ENCODE measurements at places on chromosomes 1 and 21.

GRCh38 chr1:150185481-150185880, 35.8 kb downstream of the PLEKHO1 start:
- no peak for DNase-seq

DNA sequence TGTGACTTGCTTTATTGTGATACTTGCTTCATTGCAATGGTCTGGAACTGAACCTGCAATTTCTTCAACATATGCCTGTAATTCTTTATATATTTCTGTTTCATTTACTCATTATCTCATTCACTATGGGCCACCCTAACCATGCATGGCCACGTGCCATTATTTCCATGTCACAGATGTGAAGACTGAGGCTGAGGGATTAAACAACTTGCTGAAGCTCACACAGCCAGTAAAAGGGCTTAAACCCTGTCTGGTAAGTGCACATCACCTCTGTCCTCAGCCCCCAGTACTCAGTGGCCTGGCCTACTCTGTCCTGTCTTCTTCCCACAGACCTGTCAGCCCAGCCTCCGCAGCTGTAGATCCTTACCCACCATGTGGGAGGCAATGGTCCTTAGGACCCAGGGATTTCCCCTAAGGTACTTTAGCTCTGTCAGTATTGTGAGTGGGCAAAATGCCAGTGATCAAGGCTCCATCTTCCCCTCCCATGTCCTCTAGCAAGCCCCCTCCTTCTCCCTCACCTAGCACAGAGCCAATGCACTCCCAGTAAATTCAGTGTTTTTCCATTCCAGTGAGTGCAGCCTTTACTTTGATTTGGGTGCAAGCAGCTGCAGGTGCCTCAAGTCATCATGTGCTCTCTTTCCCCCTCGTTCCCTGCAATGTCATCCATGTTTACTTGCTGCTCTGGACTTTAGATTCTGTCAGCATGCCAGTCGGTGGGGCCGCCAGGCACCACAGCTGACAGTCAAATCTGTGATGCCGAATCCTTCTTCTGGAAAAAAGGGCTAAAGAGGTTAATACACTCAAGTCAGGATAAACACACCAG, 228.2 kb upstream of the PROX1 start:
- no peak for DNase-seq

DNA sequence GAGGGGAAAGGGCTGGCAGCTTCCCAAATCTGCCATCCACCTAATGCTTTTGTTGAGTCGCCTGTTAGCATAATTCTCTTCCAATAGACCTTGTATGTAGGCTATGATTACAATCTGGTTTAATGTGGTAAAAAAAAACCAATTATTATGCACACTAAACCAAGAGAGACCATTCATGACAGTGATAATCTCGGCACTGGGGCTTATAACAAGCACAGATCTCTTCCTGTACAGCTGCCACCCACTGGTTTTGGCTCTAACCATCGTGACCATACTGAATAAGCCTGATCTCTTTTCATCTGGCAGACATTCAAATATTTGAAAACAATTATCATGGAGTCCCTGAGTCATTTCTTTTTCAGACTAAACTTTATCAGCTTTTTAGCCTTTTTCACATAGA, 12.0 kb upstream of the SYT14 start:
- DNase-seq, result peak; percentile 41

DNA sequence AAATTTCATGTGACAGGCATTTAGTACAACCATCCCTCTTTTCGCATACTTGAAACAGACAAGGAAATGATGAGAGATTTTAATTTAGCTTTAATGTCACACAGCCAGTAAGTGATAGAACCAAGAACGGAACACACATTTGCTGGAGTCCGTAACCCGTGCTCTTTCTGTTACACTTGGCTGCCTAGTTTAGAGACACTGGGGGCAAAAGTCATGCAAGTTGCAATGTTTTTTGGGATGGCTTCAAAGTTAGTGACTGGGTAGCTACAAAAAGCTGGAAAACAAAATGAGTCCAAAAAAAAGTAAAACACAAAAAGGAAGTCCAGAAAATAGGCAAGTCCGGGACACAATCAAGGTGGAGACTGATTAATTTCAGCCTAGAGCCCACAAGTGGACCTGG, 5.9 kb downstream of the NID1 start:
- DNase-seq, result no peak

DNA sequence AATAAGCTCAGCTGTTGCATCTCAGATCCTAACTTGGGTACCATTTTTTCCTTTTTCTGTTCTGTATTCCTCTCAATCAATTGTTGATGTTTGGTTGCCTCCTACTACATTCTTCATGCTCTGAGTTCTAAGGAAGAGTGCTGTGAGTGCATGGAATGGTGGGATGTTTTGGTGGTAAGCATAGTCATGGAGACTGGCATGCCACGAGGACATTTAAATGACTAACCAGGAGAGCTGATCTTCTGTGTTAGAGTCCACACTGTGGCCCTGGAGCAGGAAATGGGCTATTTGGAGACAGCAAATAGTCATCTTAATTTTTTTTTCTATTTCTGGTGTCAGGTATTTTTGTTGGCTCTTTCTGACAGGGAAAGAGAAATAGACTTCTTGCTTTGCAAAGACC, 69.5 kb upstream of the HSD17B7 start:
- no peak for DNase-seq

DNA sequence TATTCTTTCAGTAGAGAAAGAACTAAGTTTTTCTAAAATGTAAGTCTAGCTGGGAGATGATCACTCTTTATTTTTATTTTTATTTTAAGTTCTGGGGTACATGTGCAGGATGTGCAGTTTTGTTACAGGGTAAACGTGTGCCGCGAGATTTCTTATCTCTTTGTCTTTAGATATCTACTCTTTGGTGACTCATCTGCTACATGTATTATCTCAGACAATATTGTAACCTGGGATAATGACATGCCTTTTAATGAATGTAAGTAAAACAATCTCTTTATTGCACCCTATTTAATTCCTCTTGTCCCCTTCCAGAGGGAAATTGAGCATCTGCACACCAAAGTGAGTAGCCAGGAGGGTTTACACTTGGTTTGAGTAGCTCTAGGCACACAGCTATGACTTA, 9.4 kb downstream of the CR2 start:
- DNase-seq, result no peak

GRCh38 chr21:36990508-36991205, 15.8 kb upstream of the RIPPLY3 start:
- DNase-seq, result no peak

- peak; percentile 55 for DNase-seq
Observed at GRCh38 chr1:156090840-156091188, 8.5 kb upstream of the MEX3A start.

DNA sequence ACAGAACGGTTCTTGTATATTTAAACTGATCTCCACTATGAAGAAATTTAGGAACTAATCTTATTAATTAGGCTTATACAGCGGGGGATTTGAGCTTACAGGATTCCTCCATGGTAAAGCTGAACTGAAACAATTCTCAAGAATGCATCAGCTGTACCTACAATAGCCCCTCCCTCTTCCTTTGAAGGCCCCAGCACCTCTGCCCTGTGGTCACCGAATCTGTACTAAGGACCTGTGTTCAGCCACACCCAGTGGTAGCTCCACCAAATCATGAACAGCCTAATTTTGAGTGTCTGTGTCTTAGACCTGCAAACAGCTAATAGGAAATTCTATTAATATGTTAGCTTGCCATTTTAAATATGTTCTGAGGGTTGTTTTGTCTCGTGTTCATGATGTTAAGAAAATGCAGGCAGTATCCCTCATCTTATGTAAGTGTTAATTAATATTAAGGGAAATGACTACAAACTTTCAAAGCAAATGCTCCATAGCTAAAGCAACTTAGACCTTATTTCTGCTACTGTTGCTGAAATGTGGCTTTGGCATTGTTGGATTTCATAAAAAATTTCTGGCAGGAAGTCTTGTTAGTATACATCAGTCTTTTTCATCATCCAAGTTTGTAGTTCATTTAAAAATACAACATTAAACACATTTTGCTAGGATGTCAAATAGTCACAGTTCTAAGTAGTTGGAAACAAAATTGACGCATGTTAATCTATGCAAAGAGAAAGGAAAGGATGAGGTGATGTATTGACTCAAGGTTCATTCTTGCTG, 147.2 kb downstream of the NR5A2 start:
- no peak for DNase-seq

GRCh38 chr1:220455559-220455958, 72.4 kb upstream of the MARK1 start:
- no peak for DNase-seq

DNA sequence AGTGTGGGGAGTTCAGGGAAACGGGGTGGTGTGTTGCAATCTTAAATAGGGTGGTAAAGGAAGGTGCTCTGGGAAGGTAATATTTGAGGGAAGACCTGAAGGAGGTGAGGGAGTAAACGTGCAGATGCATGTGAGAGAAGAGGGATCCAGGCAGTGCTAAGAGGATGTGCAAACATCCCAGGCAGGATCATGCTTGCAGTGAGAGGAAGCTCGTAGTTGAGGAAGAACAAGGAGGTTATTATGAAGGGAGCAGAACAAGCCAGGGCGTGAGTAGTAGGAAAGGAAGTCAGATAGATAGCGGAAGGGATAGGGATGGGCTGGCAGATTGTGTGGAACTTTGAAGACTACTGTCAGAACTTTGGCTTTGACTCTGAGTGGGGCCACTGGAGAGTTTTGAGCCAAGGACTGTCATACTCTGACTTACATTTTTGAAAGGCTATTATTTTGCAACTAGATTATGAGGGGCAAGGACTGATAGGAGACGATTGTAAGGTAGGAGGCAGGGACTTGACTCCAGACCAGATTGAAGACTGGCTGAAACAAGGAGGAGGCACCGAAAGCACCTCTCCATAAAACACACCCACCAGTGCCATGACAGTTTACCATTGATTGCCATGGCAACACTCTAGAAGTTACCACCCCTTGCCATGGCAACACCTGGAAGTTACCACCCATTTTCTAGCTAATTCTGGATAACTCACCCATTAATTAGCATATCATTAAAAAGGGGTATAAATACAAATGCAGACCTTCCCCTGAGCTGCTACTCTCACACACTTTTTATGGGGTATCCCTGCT, 67.0 kb downstream of the XCL2 start:
- no peak for DNase-seq

DNA sequence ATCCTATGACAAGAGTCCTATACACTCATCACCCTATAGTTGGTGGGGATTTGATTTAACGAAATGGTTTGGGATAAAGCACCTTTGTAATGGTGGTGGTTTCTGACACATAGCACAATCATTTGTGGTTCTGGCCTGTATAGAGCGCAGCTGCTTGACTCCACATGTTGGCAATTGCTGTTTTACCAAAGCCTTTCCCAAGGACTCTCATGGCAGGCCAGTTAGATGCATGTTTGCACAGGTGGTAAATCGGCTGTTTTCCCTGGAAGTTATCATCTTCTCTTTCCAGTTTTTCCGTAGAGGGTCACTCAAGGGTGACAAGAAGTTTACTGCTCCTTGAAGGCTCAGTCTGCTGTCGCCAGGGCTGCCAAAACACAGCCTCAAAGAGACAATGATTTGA, 17.1 kb upstream of the XPR1 start:
- DNase-seq, result no peak

GRCh38 chr1:31700468-31701090, 3.2 kb downstream of the COL16A1 start:
- DNase-seq, result no peak

GRCh38 chr1:63847308-63847910, 73.6 kb downstream of the ROR1 start:
- DNase-seq, result no peak

DNA sequence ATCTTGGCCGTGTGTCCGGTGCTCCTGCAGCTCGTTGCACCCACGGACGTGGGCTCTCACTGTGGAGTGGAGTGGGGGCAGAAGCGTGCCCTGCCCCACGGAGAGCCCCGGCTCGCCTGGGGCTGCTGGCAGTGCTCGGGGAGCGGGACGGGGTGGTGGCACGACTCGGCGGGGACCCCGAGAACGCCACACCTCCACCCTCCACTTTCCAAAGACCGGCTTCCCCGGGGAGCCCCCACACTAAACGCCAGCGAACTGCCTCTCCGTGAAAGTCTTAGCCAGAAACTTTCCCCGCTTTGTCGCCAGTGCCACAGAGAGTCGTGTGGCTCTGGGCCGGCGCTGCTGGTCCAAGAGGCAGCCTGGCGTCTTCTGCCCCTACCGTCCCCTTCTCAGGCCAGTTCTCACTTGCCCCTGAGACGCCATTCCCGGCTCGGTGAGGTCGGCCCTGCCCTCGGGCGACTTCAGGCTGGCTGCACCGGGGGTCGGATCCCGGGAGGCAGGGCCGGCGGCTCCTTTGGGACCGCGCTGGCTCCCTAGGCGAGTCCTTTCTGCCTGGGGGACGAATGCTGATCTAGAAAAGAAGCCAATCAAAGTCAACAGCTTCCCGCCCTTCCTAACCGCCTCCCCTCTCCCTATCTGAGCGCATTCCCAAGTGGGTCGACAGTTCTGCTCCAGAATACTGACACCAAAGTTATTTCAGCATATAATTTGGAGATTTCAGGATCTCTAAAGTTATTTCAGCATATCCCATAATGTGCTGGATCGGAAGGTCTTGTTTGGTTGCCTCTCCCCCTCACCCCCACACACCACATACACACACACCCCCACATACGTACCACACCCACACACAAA, 2.6 kb upstream of the SAMD13 start:
- DNase-seq, result no peak

DNA sequence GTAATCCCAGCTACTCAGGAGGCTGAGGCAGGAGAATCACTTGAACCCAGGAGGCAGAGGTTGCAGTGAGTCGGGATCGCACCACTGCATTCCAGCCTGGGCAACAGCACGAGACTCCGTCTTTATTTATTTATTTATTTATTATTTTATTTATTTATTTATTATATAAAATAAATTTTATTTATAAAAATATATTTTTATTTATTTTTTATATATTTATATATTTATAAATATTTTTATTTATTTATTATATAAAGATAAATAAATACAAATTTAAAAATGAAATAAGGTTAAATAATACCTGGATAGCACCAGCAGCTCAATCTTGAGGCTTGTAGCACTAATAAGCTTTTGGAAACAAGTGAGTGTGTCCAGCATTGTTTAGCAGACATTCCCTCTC, 40.9 kb upstream of the SIM2 start:
- no peak for DNase-seq

GRCh38 chr1:64655861-64656260, 89.0 kb upstream of the RAVER2 start:
- no peak for DNase-seq

DNA sequence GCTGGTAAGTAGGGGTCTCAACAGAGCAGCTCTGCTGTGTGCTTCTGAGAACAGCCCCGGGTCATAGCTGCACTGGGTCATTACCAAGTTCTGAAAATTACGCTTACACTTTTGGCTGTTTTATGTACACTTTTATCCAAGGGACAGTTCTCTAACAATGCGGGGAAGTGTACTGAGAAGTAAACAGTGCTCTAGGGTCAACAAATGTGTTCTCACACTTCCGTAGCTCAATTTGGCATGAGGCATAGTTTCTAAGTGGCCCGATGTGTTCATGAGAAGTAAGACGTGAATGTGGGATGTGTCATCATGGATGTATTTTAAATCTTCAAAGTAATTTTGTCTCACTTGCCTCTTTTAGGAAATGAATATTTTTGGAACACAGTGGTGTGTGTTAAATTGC, 10.9 kb upstream of the VAMP3 start:
- DNase-seq, result no peak
